NCI-H524 (cell line): ENCODE measurements at places on chromosomes 7 and 10.
A peak's percentile ranks its signal among the peaks of the same experiment; 100 is the strongest.

GRCh38 chr7:36827726-36828703 is 103.7 kb upstream of the AOAH start:
- DNase-seq: no peak

- DNase-seq: no peak
Measured at GRCh38 chr7:91496251-91496820, 232.1 kb downstream of the FZD1 start.

- peak; percentile 4 for DNase-seq
Measured at GRCh38 chr7:108253275-108254044, 123.3 kb upstream of the LAMB4 start.

DNA sequence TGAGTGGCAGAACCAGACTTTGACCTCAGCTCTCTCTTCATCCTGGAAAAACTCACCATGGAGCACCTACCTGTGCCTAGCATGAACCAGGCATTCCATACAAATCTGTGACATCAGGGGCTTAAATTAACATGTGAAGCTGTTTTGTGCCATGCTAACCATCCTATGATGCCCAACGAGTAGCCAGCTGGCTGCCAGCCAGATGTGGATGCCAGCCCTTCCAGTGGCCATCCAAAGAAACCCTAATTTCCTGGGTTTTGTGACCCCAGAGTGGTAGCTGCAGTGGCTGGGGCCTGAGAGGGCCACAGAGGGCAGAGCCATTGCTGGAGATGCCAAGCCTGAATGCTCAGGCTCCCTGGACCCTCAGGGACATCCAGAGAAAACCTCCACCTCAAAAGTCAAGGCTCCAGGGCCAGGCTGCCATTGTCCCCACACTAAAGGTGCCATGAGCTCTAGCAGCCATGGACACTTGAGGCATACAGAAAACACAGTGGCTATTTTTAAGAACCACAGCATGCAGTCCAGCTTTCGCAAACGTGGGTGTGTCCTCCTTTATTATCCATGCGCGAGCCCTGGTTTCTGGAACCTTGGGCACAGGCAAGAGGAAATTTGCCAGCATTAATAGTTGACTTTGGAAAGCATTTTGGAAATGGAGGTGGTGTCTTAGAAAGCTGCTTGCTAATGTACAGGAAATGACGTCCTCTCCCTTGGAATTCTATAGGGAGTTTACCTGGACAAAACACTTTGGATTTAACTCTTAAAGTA is 6.0 kb downstream of the CPXM2 start:
- no peak for DNase-seq

- DNase-seq: no peak
Measured at GRCh38 chr7:66036382-66036781, 39.2 kb upstream of the ASL start.
